CD4-positive, alpha-beta T cell treated with Interleukin-1 beta for 1 hour (primary cell): ENCODE measurements at places on chromosomes 12 and 14.

GRCh38 chr14:64734990-64735389 lies 30.8 kb downstream of the PLEKHG3 start:
- no peak for DNase-seq

DNA sequence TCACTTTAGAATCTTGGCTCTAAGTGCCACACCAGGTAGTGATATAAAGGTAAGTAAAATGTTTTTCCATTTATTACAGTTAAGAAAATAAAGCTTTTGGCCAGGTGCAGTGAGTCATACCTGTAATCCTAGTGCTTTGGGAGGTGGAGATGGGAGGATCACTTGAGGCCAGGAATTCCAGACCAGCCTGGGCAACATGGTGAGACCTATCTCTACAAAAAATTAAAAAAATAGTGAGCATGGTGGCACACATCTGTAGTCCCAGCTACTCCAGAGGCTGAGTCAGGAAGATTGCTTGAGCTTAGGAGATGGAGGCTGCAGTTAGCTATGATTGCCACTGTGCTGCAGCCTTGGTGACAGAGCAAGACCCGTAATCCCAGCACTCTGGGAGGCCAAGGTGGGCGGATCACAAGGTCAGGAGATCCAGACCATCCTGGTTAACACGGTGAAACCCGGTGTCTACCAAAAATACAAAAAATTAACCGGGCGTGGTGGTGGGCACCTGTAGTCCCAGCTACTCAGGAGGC lies 5.0 kb downstream of the FANCM start:
- no peak for DNase-seq

GRCh38 chr12:84874125-84874824 lies 38.3 kb downstream of the SLC6A15 start:
- DNase-seq = peak; percentile 39

DNA sequence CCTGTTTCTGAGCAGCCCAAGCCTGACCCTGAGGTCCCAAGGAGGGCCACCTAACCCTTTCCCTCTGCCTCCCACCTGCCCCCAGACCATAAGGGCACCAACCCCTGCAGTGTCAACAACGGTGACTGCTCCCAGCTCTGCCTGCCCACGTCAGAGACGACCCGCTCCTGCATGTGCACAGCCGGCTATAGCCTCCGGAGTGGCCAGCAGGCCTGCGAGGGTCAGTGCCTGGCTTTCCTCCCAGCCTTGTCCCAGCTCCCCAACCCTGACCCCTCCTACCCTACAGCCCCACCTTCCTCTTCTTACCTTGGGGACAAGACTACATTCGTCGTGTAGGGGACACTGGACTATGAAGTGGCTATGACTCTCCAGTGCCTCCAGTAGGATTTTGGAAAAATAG lies 33.7 kb upstream of the LRP1-AS start:
- DNase-seq = no peak

- no peak for DNase-seq
Observed at GRCh38 chr12:132700212-132700822, 10.3 kb upstream of the PGAM5 start.
